ENCODE measurements at places on chromosomes 13 and 19. TPM values are rescaled to one million over a fixed set of nuclear protein-coding genes. Genes with fewer than 3 reads are reported as not detected.

Gene RAB20
- total RNA-seq: 33.6 TPM

DNA sequence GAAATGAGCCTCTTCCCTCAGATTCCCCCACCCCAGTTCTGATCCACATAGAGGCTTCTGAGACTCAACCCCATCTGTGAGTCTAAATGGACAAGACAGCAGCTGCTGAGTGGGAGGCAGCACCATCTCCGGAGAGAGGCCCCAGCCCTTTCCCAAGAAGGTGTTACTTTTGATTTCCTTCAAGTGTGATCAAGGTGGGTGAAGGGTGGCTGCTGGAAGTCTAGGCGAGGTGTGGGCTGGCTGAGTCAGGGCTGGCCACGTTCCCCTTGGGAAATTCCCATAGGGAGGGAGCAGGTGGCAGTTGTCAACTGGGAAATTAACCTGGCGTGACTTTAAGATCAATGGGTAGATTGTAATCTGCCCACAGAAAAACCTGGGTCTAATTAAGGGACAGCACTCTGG lies 148.0 kb downstream of the FOXO1 start:
- DNase-seq: no peak

- DNase-seq: no peak
Measured at GRCh38 chr13:66347486-66348117, 882.5 kb downstream of the PCDH9 start.

Gene RGS9BP
- total RNA-seq: 0.72 TPM

DNA sequence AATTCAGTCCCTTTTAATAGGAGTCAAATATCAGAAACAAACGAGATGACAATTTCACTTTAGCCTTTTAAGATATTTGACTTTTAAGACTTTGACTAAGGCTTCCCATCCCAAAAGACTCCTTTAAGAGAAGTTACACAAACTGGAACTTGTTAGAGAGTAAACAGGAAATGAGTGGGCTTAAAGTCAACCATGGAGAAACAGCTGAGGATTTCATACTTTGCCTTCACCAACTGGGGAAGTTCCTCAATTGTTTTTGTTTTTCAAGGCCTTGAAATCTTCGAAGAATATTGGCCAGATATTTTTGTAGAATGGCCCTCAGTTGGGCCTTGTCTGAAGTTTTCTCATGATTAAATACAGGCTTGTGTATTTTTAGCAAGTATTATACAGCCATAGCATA lies 227.3 kb downstream of the POU4F1 start:
- DNase-seq: no peak

Gene INSR
- 50.4 TPM for total RNA-seq

GRCh38 chr19:19034204-19034624 lies 811 bp downstream of the ARMC6 start:
- DNase-seq: peak; percentile 50

GRCh38 chr13:77674852-77675251 lies 22.6 kb upstream of the SLAIN1 start:
- DNase-seq: no peak

- DNase-seq: no peak
Measured at GRCh38 chr19:10344780-10345179, 5.4 kb upstream of the ICAM3 start.

- peak; percentile 20 for DNase-seq
Measured at GRCh38 chr13:36298535-36299068, 988 bp upstream of the CCDC169 start.

GRCh38 chr19:280541-281009 lies 10.6 kb downstream of the PLPP2 start:
- no peak for DNase-seq

- no peak for DNase-seq
Measured at GRCh38 chr13:48641404-48641803, 12.3 kb upstream of the CYSLTR2 start.

GRCh38 chr13:36914648-36915047 lies 5.4 kb downstream of the SMAD9 start:
- DNase-seq: no peak

- DNase-seq: no peak
Measured at GRCh38 chr13:97583907-97584497, 150.0 kb downstream of the RAP2A start.

Gene TMED1
- 36.0 TPM for total RNA-seq

- DNase-seq: peak; percentile 90
Measured at GRCh38 chr13:99176309-99177276, 24.1 kb upstream of the UBAC2 start.

- DNase-seq: peak; percentile 48
Measured at GRCh38 chr19:42606660-42607351, 12.1 kb upstream of the CEACAM8 start.

DNA sequence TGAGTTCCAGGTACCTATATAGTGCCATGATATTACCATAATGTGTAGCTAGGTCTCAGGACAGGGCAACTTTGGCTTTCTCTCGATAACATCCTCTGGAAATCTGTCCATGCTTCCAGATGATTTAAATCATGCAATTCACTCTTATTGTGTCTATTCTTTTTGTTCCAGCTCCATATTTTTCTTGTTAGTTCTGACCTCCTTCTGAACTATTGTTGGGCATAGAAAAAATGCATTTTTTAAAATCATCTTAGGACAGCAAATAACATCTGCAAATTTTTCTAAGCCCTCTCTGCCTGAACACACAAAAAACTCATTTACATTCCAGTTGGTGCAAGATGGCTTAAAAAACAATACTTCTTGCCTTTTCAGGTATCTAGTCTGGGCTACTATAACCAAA lies 1561.0 kb upstream of the MIR17HG start:
- no peak for DNase-seq

DNA sequence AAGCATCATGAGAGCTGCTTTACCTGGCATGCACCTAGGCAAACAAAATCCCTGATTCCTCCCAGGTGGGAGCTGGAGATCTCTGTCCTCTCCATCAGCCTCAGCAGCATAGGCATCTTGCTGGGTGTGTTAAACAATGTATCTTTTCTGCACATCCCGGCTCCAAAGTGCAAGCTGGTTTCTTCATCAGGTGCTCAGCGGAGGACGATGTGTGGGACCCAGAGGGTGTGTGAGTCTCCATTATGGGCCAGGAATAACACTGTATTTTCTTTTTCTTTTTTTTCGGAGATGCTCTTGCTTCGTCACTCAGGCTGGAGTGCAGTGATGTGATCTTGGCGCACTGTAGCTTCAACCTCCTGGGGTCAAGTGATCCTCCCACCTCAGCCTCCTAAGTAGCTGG lies 9.9 kb downstream of the CNFN start:
- no peak for DNase-seq

DNA sequence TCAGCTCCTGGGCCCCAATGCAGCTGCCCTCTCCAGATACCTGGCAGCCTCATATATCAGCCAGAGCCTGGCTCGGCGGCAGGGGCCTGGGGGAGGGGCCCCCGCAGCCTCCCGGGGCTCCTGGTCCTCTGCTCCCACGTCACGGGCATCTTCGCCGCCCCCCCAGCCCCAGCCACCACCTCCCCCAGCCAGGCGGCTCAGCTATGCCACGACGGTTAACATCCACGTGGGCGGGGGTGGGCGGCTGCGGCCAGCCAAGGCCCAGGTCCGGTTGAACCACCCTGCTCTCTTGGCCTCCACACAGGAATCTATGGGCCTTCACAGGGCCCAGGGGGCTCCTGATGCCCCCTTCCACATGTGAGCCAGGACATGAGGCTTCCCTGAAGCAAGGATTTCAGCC lies 10.8 kb downstream of the RPS16 start:
- DNase-seq: no peak

DNA sequence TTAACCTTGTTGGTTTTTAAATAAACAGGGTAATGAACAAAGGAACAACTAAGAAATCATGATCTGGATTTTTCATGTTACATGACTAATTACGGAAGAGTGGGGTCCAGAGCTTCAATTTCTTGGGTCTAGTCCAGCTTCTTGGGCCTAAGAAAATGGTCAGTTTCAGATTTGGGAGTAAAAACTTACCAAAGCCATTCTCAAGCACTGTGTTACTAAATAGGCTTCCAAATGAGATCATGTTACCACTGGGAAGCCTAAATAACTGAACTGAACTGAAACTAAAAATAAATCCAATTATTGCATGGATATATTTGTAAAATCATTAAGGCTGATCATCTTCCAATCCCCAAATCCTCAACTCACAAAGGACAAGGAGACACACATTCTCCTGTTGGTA lies 13.9 kb downstream of the TBC1D4 start:
- DNase-seq: no peak

DNA sequence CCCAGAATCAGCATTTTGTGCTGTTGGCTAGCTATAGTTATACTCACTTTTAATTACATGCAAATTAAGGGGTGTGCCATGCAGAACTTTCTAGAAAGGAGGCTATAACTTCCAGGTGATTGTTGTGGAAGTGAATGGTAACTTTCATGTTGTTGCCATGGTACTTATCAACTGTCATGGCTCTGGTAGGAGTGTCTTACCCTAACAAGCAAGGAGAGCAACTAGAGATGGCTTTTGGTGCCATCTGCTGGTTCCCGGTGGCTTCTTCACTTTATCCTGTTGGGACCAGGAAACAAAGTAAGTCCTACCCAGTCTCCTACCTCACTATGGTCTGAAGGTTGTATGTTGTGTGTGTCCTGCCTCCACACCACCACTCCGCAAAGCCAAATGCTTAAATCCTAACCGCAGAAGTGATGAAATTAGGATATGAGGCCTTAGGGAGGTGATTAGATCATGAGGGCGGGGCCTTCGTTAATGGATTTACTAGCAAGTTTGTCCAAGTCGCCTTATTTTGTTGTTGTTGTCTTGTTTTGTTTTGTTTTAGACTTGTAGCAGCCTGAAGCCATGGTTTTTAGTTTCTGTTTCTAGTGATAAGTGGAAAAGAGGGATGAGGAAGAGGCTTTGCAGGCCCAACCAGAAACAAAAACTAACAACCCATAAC lies 22.6 kb downstream of the FBXL12 start:
- DNase-seq: peak; percentile 95

GRCh38 chr13:112522578-112522977 lies 65.4 kb downstream of the TUBGCP3 start:
- no peak for DNase-seq

Gene GRIK5
- total RNA-seq: 16.2 TPM
